ENCODE measurements at places on chromosomes 16 and 17.

- no peaks in the 10 kb centered on the region for H3K4me1 ChIP-seq
- H3K36me3 ChIP-seq = no peaks in the 10 kb centered on the region
- DNase-seq = no peak
- H3K27me3 ChIP-seq = no peaks in the 10 kb centered on the region
These were observed 170.3 kb downstream of the COPRS start for GRCh38 chr17:31688701-31689100.

GRCh38 chr16:13269905-13270528 lies 368.6 kb downstream of the SHISA9 start:
- no peak for DNase-seq
- H3K4me3 ChIP-seq = no peak overlapping the region
- no peak overlapping the region for H3K27ac ChIP-seq
- no peaks in the 10 kb centered on the region for H3K27me3 ChIP-seq
- no peaks in the 10 kb centered on the region for H3K36me3 ChIP-seq

- no peak for DNase-seq
- H3K27me3 ChIP-seq = no peaks in the 10 kb centered on the region
- H3K4me1 ChIP-seq = peaks cover 4% of the 10 kb centered on the region
- H3K36me3 ChIP-seq = no peaks in the 10 kb centered on the region
- H3K27ac ChIP-seq = no peak overlapping the region
These were observed 501.6 kb downstream of the MAF start for GRCh38 chr16:79098907-79099306.

DNA sequence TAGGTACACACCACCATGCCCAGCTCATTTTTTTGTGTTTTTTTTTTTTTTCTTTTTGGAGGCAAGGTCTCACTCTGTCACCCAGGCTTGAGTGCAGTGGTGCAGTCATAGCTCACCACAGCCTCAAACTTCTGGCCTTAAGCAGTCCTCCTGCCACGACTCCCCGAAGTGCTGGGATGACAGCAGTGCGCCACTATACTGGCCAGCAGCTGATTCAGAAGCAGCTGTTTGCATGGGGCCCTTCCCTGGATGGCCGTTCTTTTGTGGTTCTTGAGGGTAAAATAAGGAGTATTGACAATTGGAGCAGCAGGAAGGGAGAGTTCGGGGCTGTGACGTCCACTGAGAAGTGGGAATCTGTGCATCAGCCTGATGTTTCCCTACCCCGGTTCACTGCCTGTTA lies 41.6 kb downstream of the KIAA0513 start:
- peaks cover 28% of the 10 kb centered on the region for H3K36me3 ChIP-seq
- H3K27me3 ChIP-seq = no peaks in the 10 kb centered on the region
- H3K4me3 ChIP-seq = no peak overlapping the region

DNA sequence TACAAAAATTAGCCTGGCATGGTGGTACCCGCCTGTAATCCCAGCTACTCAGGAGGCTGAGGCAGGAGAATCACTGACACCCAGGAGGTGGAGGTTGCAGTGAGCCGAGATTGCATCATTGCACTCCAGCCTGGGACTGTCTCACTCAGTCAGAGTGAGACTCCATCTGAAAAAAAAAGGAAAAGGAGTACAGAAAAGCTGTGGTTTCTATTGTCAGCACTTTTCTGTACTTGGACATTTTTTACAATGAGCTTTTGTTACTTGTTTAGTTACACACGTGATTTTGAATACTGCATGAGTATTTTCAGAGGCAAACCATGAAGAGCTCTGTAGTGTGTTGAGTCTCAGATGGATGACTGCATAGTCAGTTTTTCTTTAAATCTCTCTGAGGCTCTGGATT lies 26.3 kb downstream of the ZC3H18 start:
- H3K36me3 ChIP-seq = peaks cover 42% of the 10 kb centered on the region
- H3K4me3 ChIP-seq = no peak overlapping the region
- H3K27ac ChIP-seq = no peak overlapping the region
- H3K4me1 ChIP-seq = peaks cover 29% of the 10 kb centered on the region
- no peaks in the 10 kb centered on the region for H3K27me3 ChIP-seq

DNA sequence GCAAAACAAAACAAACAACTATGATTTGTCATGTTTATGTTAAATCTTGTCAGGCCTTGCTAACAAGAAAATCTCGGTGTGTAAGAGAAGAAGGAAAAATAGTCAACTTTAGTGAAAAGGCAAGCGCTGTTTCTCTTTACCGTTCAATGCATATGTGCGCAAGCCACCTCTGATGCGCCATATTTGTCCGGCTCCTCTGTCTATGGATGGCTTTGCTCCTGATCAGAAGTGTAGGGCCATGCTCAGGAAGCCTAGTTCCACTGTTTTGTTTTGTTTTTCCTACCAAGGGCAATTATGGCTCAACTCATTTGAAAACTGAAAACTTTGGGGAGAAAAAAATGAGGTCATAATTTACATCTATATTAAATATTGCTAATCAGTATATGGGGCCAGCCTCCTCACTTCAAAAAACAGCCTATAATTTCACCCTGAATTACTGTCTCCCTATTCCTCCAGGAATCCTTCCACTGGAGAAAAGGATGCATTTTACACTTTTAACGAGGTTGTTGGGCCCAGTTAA lies 4.5 kb downstream of the MAF start:
- H3K4me3 ChIP-seq = peak overlapping the region; percentile 25
- H3K27ac ChIP-seq = peak overlapping the region; percentile 78
- peaks cover 21% of the 10 kb centered on the region for H3K4me1 ChIP-seq
- DNase-seq = no peak
- H3K27me3 ChIP-seq = no peaks in the 10 kb centered on the region
- H3K36me3 ChIP-seq = no peaks in the 10 kb centered on the region

GRCh38 chr16:57842601-57843000 lies 40.3 kb upstream of the KIFC3 start:
- no peaks in the 10 kb centered on the region for H3K27me3 ChIP-seq
- no peak overlapping the region for H3K27ac ChIP-seq
- no peak overlapping the region for H3K4me3 ChIP-seq
- no peak for DNase-seq
- no peaks in the 10 kb centered on the region for H3K4me1 ChIP-seq

DNA sequence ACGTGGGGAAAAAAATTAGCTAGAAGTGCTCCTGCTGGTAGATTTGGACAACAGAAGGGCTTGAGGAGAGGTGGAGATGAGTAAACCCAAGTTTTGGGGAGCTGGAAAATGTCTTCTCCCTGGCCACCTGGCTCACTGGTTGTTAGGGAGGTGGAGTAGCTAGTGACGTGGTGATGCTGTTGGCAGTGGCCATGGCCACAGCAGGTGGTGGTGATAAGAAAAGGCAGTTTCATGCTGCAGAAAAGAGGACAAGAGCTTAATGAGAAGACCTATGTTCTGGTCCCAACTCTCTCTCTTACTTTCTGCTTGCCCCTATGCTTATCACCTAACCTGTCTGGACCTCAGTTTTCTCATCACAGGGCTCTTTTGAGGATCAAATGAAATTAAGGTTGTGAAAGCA lies 223.5 kb upstream of the N4BP1 start:
- no peaks in the 10 kb centered on the region for H3K36me3 ChIP-seq
- DNase-seq = no peak
- H3K4me3 ChIP-seq = no peak overlapping the region
- no peaks in the 10 kb centered on the region for H3K27me3 ChIP-seq

DNA sequence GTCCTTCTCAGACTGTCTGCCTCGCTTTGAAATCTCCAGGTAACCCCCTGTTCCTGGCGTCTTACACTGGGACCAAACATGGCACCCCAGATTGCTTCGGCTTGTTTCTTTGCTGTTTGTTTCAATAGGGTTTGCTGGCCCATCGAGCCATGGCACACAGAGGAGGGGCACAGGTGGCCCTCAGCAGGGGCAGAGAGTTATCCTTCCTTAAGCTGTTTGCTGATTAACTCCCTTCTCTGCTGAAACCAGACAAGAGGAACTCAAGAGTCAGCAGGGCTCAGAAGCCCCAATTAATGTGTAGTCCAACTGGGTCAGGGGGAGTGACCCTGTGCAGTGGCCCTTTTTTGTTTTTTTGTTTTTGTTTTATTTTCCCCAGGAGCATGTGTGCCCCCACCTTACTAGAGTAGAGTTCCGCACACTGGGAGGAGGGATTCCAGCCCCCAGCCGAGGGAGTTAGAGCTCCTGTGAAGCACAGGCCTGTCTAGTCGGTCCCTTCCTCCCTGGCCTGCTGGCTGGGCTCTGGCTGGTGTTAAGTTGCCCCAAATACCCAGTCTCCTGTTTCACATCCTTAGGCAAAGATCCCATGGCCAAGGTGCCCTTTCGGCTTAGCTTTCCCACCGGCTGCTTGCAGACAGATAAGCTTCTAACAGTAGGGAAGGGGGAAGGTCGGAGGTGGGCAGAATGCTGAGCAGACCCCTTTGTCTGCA lies 39.3 kb downstream of the YPEL2 start:
- no peak overlapping the region for H3K4me3 ChIP-seq
- H3K36me3 ChIP-seq = no peaks in the 10 kb centered on the region
- H3K27ac ChIP-seq = peak overlapping the region; percentile 88
- H3K27me3 ChIP-seq = no peaks in the 10 kb centered on the region
- no peak for DNase-seq
- H3K4me1 ChIP-seq = peaks cover 100% of the 10 kb centered on the region

- no peak for DNase-seq
- H3K27me3 ChIP-seq = no peaks in the 10 kb centered on the region
- no peak overlapping the region for H3K4me3 ChIP-seq
- H3K4me1 ChIP-seq = peaks cover 51% of the 10 kb centered on the region
These were observed 21.9 kb downstream of the ZNF423 start for GRCh38 chr16:49833796-49834530.

GRCh38 chr17:81094509-81095382 lies 59.8 kb downstream of the BAIAP2 start:
- peaks cover 3% of the 10 kb centered on the region for H3K36me3 ChIP-seq
- H3K4me1 ChIP-seq = peaks cover 49% of the 10 kb centered on the region
- H3K27ac ChIP-seq = peak overlapping the region; percentile 72
- peak; percentile 90 for DNase-seq

DNA sequence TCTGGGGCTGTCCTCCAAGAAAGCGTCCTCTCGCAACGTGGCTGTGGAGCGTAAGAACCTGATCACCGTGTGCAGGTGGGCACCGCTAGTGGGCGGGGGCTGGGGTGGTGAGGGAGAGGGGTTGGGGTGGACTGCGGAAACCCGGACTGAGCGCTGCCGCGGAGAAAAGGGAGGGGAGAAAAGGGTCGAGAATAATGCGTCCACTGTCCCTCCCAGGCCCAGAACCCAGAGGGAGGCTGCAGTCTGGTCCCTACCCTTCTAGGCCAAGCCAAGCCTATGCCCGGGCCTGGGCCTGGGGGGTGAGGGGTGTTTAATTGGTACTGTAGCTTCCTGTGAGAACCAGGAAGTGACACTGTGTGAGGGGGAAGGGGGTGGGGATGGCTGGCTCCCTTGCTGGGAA lies 464 bp downstream of the RUNDC3A start:
- no peaks in the 10 kb centered on the region for H3K27me3 ChIP-seq
- H3K27ac ChIP-seq = no peak overlapping the region
- DNase-seq = no peak
- no peaks in the 10 kb centered on the region for H3K36me3 ChIP-seq
- H3K4me1 ChIP-seq = peaks cover 20% of the 10 kb centered on the region

DNA sequence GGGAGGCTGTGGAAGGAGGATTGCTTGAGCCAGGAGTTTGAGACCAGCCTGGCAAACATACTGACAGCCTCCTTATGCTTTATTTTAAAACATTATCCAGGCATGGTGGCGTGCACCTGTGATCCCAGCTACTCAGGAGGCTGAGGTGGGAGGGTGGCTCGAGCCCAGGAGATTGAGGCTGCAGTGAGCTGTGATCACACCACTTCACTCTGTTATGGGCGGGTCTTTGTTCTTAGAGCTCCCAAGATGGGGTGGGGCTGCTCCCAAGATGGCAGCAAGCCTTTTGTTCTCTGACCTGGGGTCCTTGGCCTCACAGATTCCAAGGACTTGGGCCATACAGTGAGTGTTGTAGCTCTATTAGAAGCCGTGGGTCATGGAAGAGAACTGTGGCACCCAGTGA lies 26.1 kb upstream of the ST6GALNAC2 start:
- H3K27ac ChIP-seq = no peak overlapping the region
- no peak overlapping the region for H3K4me3 ChIP-seq
- H3K4me1 ChIP-seq = no peaks in the 10 kb centered on the region
- H3K36me3 ChIP-seq = no peaks in the 10 kb centered on the region

GRCh38 chr16:68197250-68197649 lies 38.7 kb downstream of the ESRP2 start:
- H3K4me3 ChIP-seq = no peak overlapping the region
- no peaks in the 10 kb centered on the region for H3K27me3 ChIP-seq
- H3K4me1 ChIP-seq = no peaks in the 10 kb centered on the region
- H3K36me3 ChIP-seq = peaks cover 2% of the 10 kb centered on the region
- no peak for DNase-seq

GRCh38 chr16:86380030-86380429 lies 130.3 kb upstream of the FOXF1 start:
- H3K4me3 ChIP-seq = no peak overlapping the region
- H3K27ac ChIP-seq = no peak overlapping the region
- no peaks in the 10 kb centered on the region for H3K36me3 ChIP-seq
- DNase-seq = peak; percentile 38

DNA sequence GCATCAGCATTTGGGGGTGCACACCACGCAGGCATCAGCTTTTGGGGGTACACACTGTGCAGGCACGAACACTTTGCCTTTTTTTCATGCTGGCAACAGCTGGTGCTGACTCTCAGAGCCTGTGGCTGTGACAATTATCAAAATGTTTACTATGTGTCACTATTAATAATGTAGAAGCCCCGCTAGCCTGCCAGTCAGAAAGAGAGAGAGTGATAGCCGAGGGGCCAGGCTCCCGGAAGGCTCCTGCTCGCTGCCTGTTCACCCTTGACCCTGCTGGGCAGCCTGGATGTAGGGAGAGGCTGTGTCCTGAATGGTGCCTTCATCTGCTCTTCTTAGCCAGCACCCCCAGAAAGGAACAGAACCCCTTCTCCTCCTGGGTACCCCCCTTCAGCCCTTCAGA lies 61.9 kb downstream of the SDK2 start:
- no peak for DNase-seq
- H3K27ac ChIP-seq = no peak overlapping the region
- H3K36me3 ChIP-seq = no peaks in the 10 kb centered on the region
- no peak overlapping the region for H3K4me3 ChIP-seq

DNA sequence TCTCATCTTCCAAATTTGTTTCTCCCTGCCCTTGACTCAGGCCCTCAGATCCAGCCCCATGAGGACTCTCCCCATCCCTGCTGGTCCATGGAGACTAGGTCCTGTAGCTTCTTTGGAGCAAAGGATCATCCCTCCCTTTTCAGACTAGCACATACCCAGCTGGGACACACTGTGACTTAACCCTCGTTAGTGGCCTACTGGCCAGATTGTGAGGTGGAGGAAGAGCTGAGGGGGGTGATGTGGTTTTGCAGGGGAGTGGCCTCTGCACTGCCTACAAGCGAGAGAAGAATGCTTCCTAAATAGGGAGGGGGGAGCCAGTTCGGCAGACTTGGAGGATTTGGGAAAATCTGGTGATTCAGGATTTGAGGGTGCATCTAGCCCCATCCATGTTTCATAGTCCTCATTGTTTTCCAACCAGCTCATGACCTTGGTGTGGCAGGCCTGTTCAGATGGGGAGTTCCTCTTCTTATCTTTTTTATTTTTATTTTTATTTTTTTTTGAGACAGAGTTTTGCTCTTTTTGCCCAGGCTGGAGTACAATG lies 47.8 kb upstream of the SLC47A1 start:
- H3K4me3 ChIP-seq = no peak overlapping the region
- no peak overlapping the region for H3K27ac ChIP-seq
- DNase-seq = no peak
- no peaks in the 10 kb centered on the region for H3K27me3 ChIP-seq

- H3K36me3 ChIP-seq = no peaks in the 10 kb centered on the region
- H3K4me1 ChIP-seq = no peaks in the 10 kb centered on the region
- no peak overlapping the region for H3K4me3 ChIP-seq
These were observed 41.6 kb upstream of the IRF8 start for GRCh38 chr16:85857406-85857805.

GRCh38 chr17:74367206-74367605 lies at the start of gene GPR142:
TSS of gene GPR142 (plus strand) at chr17:74367506. CDS start at chr17:74369541, 2,035 bp downstream.
- DNase-seq = no peak
- H3K27ac ChIP-seq = no peak within 1 kb of the TSS
- no peaks in the 10 kb centered on the region for H3K27me3 ChIP-seq
- no peaks in the 10 kb centered on the region for H3K36me3 ChIP-seq
- peaks cover 5% of the 10 kb centered on the region for H3K4me1 ChIP-seq
- H3K4me3 ChIP-seq = no peak within 1 kb of the TSS

Data from upper lobe of left lung (tissue), 6 donors.